Left colon (tissue), 2 donors: ENCODE measurements at places on chromosomes 6 and 20. TPM values are rescaled to one million over a fixed set of nuclear protein-coding genes. Genes with fewer than 3 reads are reported as not detected.

DNA sequence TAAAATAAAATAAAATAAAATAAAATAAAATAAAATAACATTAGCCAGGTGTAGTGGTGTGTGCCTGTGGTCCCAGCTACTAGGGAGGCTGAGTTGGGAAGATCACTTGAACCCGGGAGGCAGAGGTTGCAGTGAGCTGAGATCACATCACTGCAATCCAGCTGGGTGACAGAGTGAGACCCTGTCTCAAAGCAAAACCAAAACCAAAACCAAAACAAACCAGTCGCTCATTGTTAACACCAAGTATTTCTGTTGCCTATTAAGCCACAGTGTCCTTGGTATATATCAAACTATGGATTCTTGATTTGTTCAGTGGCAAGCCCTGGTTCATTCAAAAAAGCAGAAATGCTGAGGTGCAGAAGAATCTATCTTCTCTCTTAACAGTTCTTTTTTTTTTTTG lies 65.7 kb downstream of the PYGB start:
- DNase-seq = no peak

Gene RCAN2
- 9.8 TPM for total RNA-seq

- DNase-seq = no peak
Observed at GRCh38 chr6:36818756-36819155, 20.5 kb downstream of the CPNE5 start.

DNA sequence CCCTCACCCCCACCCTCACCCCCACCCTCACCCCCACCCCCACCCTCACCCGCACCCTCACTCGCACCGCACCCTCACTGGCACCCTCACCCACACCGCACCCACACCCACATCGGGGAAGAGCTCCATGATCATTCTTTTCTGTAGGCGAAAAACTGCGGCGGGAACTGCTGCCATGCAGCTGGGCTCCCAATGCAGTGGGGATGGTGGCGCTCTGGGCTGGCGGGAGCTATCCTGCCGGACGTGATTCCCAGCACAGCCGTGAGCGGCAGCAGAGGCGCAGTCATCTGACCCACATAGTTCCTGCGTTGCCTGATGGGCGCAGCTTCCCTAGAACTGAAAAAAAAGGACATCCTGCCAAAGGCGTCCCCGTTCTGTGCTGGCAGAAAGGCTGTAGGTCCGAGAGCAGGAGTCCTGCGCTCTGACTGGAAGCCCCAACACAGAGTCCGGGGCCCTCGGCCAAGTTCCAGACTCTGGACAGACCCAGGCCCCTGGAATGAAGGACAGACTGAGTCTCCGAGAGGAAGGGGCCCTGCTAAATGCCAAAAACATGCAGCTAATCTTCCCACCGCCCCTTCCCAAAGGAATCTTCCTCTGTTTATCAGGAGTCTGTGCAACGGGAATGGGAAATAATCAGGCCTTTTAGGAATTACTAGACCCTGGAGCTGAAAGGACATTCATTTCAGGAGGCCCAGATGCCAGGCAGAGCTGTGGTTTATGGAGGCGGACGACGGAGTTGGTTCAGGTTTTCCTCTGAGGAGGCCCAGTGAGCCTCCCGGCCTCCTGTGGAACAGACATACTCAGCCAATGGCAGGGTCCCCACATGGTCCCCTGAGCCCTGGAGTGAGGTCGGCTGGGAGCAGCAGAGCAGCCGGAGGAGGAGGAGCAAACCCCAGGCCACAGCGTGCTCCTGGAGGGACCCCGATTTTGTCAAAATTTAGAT lies 14.1 kb upstream of the TCFL5 start:
- peak; percentile 76 for DNase-seq

GRCh38 chr6:152458648-152459644 lies 178.2 kb downstream of the SYNE1 start:
- no peak for DNase-seq

- no peak for DNase-seq
Observed at GRCh38 chr6:16821834-16822264, 60.6 kb upstream of the ATXN1 start.

GRCh38 chr6:158279615-158280014 lies 32.6 kb upstream of the TULP4 start:
- DNase-seq = no peak

GRCh38 chr6:2677080-2677593 lies 73.6 kb downstream of the MYLK4 start:
- DNase-seq = no peak

- no peak for DNase-seq
Observed at GRCh38 chr6:18209539-18210197, 54.4 kb downstream of the KDM1B start.

- DNase-seq = no peak
Observed at GRCh38 chr6:79543411-79543810, 6.2 kb upstream of the LCA5 start.

Gene BPI
- total RNA-seq = not detected

Gene ANKRD66
- not detected for total RNA-seq

Gene SRSF12
- total RNA-seq = 0.53 TPM

DNA sequence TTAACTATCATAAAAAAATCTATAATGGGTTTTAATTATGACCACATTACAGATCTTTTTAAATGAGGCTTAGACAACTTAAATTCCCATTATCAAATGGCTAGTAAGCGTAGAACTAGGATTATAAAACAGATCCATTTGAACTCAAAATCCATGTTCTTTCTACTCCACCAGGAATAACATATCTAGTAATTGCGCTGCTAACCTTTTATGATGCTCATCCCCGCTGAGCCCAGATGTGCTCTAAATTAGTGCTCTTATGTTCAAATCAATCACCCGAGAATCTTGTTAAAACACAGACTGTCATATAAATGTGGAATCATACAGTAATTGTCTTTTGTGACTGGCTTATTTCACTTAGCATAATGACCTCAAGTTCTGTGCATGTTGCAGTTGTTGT lies 903.1 kb downstream of the PHF3 start:
- no peak for DNase-seq
